ENCODE measurements at places on chromosomes 7 and 10.

GRCh38 chr10:73762915-73763314 lies 18.7 kb downstream of the SEC24C start:
- DNase-seq = no peak

DNA sequence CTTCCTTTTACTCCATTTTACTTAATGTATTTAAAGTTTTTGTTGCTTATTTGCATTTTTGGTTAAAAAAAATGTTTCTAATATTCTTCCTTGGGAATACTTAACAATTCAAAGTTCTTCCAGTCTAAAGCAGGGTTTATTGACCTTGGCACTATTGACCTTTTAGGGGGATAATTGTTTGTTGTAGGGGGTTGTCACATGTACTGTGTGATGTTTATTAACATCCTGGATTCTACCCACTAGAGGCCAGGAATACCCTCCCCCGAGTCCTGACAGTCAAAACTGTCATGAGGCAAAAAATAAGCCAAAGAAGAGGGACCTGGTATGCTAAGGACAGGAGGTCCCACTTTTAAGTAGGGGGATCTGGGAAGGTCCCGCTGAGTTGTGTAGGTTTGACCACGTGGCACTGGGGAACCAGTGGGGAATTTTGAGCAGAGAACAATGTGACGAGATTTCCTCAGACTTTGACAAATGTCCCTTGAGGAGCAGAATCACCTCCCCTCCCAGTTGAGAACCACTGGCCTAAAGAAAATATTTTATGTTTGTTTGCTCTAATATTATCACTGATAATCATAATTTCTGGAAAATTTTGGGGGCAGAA lies 178.3 kb upstream of the PRR15 start:
- no peak for DNase-seq

- no peak for DNase-seq
Measured at GRCh38 chr7:93146472-93147141, 1.6 kb downstream of the SAMD9L start.

- no peak for DNase-seq
Measured at GRCh38 chr10:52318822-52319464, 4.9 kb downstream of the DKK1 start.

DNA sequence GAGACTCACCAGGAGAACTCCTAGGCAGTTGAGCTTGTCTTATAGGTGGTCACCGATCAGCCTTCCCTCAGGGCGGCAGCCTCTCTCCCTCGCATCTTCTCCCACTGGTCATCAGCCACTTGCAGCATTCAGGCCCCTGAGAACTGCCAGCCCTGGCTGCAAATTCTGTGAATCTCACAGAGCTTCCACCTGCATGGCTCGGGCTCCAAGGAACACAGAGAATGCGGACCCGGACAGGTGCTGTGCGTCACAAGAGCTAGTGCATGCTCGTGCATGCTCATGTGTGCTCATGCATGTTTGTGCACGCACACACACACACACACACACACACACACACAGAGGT lies 176.9 kb downstream of the ARHGAP12 start:
- DNase-seq = no peak

GRCh38 chr10:79298403-79299244 lies 48.6 kb upstream of the PPIF start:
- DNase-seq = no peak

GRCh38 chr7:130096243-130096827 lies 26.0 kb downstream of the KLHDC10 start:
- no peak for DNase-seq

DNA sequence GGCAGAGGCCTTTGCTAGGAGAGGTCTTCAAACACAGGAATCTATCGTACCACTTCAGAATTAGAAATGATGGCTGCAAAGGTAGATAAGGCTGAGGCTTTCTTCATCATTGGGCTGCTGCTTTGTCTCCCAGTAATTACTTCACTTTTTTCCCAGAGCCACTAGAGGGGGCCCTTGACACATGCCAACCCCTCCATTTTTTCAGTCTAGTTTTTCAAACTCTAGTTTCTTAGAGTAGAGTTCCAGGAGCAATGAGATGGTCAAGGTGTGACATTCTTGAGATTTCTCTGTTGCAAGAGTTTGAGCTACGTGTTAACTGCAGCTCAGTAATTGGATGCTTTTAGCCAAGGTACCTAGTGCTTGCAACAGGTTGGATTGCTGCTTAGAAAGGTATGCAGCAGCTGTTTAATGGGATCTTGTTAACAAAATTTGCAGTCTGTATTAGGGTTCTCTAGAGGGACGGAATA lies 33.8 kb upstream of the RBM20 start:
- no peak for DNase-seq

DNA sequence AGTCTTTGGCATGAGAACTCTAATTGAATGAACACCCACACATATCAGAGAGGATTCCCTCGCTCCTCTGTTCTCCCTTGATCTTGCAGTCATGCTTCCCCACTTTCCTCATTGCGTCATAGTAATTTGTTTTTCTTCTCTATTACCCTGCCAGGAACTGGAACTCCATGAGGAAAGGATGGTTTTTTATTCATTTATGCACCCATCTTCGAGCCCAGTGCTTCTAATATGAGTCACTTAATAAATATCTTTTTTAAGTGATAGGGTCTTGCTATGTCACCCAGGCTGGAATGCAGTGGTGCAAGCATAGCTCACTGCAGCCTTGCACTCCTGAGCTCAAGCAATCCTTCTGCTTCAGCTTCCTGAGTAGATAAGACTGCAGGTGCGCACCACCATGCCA lies 83.5 kb downstream of the OTUD1 start:
- DNase-seq = no peak

- no peak for DNase-seq
Measured at GRCh38 chr7:137354396-137354795, 10.9 kb upstream of the PTN start.

GRCh38 chr10:76717141-76717540 lies 920.5 kb downstream of the KCNMA1 start:
- no peak for DNase-seq

DNA sequence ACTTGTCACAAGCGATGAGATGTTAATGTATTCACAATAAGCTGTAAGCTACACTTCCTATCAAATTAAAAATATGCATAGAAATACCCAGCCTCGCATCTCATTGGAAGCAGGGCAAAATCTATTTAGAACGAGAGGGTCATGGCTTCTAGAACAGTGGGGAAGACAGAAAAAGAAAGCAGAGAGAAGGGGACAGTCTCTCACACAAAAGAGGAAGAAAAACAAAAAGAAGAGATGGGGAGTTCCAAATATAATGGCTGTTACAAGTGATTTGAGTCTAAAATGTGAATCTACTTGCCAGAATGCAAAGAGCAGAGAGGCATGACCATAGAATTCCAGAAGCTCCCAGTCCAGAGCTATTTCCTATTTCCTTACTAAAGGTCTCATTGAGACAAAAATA lies 13.8 kb downstream of the LRRN3 start:
- DNase-seq = no peak

DNA sequence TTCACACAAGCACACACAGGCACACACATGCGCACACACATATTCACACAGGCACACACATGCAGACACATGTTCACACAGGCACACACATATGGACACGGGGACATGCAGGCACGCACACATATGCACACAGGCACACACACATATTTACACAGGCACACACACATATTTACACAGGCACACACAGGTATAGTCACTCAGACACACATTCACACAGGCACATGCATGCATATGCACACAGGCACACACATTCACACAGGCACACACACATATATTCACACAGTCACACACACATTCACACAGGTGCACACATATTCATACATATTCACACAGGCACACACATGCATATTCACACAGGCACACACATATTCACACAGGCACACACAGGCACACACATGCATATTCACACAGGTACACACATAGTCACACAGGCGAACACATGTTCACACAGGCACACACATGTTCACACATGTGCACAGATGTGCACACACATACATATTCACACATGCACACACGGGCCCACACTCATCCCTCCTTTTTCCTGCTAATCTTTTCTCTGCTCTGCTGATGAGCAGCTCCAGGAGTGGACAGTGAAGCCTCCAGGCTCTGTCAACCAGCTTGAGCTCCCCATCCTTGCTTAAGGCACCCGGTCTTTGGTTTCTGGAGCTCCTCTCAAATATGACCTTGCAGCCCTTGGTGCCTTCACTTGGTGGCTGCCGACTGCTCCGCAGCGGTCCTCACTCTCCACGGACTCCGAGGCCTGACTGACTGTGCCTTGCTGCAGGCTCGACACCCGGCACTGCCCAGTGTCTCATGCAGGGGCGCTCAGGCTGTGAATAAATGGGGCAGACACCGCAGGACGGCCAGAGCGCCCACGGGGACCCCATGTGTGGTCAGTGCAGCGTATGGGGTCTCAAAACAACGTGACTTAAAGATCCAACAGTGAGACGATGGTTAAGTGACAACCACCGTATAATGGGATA lies 581.2 kb upstream of the MGMT start:
- no peak for DNase-seq

GRCh38 chr10:11236234-11236633 lies 218.6 kb downstream of the CELF2 start:
- DNase-seq = no peak

GRCh38 chr10:33231621-33232350 lies 102.7 kb downstream of the NRP1 start:
- DNase-seq = no peak

GRCh38 chr7:8386926-8387550 lies 46.4 kb upstream of the NXPH1 start:
- no peak for DNase-seq

- no peak for DNase-seq
Measured at GRCh38 chr7:31782411-31782991, 95.5 kb downstream of the PPP1R17 start.

GRCh38 chr10:123548770-123549169 lies 117.4 kb upstream of the GPR26 start:
- no peak for DNase-seq

GRCh38 chr7:131974671-131975070 lies 418.2 kb upstream of the PODXL start:
- no peak for DNase-seq

DNA sequence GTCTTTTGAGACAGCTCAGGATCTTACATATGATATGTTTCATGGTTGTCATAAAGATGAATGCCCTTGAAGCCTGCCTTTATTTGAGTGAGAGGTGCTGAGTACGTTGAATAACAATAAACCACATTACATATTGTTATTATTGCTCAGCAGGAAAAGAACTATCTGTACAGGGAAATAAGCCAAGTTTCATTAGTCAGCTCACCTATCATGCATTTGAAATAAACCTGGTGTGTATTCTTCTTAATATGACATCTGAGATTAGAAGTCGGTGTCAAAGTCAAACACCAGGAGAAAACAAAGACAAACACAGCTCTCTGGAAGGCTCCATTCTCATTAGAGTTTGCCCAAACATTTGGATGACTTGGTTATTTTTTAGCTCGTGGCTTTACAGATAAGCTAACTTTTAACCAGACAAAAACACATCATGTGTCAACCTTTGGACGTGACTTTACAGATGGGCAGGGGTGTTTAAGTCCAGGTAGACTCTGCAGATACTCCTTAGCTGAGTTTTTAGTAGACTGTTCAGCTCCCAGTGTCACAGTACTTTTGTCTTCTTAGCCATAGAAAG lies 71.2 kb upstream of the AOAH start:
- no peak for DNase-seq

- DNase-seq = no peak
Measured at GRCh38 chr7:8212638-8213037, 49.3 kb downstream of the ICA1 start.

DNA sequence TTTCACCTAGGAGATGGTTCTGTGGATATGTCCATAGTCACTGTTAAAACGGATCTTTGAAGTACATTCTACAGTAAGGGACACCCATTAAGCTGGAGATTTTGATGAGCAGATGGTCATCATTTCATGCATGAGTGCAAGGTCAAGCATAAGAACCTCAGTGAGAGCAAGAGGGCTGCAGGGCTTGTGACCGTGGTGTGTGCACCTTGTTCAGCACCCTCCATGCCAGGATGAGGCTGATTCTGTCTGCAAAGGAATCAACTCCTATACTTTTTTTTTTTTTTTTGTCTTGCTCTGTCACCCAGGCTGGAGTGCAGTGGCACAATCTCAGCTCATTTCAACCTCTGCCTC lies 17.6 kb downstream of the PDSS1 start:
- DNase-seq = no peak

GRCh38 chr10:106826716-106827115 lies 337.8 kb downstream of the SORCS1 start:
- no peak for DNase-seq

GRCh38 chr10:117519879-117520278 lies 22.7 kb upstream of the EMX2 start:
- no peak for DNase-seq

GRCh38 chr7:43260980-43261878 lies 148.8 kb downstream of the HECW1 start:
- peak; percentile 45 for DNase-seq

DNA sequence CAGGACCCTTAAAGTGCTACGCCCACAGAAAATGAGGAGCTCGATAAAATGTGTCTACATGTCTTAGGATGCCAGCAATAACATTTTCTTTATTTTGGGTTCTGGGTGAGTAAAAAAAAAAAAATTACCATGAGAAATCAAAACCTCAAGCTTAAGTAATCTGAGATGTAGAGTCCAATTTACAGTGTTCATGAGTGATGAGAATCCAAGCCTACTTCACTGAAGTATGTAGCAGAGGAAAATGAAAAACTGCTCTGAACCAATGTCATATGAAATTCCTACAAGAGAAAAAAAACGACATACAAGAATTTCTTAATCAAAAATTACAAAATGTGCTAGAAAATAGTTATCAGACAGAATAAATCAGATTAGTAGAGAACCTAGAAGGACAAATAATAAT lies 274.4 kb downstream of the HTR7 start:
- DNase-seq = no peak

DNA sequence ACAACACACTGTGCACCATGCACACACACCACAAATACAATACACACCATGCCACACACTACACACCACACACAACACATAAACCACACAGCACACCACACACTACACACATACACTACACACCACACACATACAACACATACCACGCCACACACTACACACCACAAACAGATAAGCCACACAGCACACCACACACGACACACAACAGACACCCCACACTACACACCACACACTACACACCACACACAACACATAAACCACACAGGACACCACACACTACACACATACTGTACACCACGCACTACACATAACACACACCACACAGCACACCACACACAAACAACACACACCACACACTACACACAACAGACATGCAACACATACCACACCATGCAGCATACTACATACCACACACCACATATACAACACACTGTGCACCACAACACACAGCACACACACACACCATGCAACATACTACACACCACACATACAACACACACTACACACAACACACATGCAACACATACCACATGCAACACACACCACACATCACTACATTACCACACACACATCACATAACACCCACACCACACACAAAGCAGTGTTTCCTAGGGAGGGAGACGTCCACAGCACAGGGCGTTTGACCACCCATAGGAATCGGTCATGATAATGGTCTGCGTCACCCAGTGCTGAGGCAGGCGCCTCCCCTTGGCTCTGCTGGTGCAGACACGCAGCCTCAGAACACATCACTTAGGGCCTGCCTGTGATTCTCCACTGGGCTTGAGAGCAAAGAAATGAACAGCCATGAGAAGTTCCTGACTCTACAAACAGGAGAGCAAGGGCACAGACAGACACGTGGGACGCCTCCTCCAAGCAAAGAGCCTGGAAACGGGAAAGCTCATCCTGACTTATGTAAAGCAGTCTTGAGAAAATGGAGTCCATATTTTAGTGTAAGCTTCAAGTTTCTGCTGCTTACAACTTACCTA lies 458.3 kb downstream of the PTPRN2 start:
- DNase-seq = no peak
